Esophagus muscularis mucosa (tissue), 4 donors: ENCODE measurements at places on chromosomes 12 and 14.
A peak's percentile ranks its signal among the peaks of the same experiment; 100 is the strongest.

DNA sequence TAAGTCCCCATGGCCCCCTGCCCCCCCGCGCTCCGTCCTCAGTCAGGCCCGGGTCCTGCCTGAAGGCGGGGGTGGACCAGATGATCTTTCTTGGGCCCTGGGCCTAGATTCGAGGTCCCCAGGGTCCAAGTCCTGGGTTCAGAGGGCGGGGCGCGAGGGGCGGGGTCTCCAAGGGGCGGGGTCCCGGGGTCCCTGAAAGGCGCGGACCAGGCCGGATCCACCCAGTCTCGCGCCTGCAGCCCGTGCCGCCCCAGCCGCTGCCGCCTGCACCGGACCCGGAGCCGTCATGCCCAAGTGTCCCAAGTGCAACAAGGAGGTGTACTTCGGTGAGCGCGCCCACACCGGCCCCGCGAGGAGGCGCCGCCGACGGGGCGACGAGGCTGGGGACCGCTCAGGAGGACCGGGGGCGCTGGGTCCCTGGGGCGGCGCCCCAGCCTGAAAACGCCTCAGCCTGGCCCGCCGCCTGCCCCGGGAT, 325 bp downstream of the CRIP1 start:
- H3K4me3 ChIP-seq, result peak overlapping the region; percentile 75
- H3K27me3 ChIP-seq, result no peaks in the 10 kb centered on the region
- H3K4me1 ChIP-seq, result peaks cover 92% of the 10 kb centered on the region
- H3K27ac ChIP-seq, result peak overlapping the region; percentile 93
- no peaks in the 10 kb centered on the region for H3K36me3 ChIP-seq
- DNase-seq, result no peak

- H3K4me3 ChIP-seq, result no peak overlapping the region
- H3K27ac ChIP-seq, result no peak overlapping the region
- no peaks in the 10 kb centered on the region for H3K36me3 ChIP-seq
These were observed 10.6 kb upstream of the MAP4K5 start for GRCh38 chr14:50542941-50543418.

- H3K36me3 ChIP-seq, result no peaks in the 10 kb centered on the region
- H3K4me3 ChIP-seq, result no peak overlapping the region
- no peaks in the 10 kb centered on the region for H3K4me1 ChIP-seq
- no peaks in the 10 kb centered on the region for H3K27me3 ChIP-seq
- no peak overlapping the region for H3K27ac ChIP-seq
These were observed 9.5 kb upstream of the LUM start for GRCh38 chr12:91120781-91121180.

DNA sequence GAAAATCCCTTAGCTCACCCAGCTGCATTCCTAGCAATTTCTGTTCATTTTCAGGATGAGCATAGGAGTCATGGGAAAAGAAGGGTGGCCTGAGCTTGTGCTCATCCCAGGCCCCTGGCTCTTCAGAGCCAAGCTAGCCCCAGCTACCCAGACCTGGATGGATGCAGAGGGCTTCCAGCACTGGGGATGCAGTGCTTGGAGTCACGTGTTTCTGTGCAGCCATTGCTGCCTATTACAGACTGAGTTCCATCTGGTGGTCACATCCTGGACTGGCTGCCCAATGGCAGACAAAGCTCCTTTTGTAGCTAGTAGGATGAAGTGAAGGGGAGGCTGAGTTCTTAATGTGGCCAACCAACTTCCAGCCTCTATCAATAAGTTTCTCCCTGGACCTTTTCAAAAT, 54.2 kb upstream of the JDP2 start:
- H3K27ac ChIP-seq, result no peak overlapping the region
- no peaks in the 10 kb centered on the region for H3K36me3 ChIP-seq
- peaks cover 4% of the 10 kb centered on the region for H3K4me1 ChIP-seq
- DNase-seq, result peak; percentile 62
- H3K27me3 ChIP-seq, result no peaks in the 10 kb centered on the region
- no peak overlapping the region for H3K4me3 ChIP-seq

DNA sequence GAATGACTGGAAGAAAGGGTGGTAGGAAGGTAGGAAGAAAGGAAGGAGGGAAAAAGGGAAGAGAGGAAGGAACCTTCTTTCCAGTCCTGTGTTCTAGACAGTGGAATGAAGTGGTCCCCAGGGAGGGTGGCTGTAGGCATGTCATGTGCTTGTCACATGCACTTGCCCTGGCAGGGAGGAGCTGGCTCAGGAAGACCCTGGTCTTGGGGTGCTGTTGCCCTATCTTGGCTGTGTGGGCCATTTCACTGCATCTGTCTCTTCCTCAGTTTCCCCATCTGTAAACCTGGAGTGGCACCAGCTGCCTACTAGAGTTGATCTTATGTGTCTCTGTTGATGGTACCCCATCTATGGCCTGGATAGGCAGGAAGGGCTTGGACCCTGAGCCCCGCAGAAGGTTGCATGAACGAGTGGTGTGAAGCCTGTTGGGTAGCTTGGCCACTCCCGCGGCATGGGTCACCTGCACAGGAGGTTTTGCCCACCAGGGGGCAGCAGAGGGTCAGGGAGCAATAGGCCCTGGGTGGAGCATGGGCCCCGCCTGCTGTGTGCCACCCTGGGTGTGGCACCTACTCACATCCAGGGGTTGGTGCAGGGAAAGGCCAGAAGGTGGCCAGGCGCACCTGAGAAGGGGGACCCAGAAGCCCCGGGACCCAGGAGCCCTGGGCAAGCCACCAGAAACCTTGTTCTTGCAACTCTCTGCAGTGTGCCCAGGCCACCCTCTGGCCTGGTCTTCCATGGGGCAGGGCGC, 25.1 kb downstream of the MEG3 start:
- H3K27ac ChIP-seq, result no peak overlapping the region
- no peak for DNase-seq
- H3K36me3 ChIP-seq, result no peaks in the 10 kb centered on the region
- H3K4me1 ChIP-seq, result no peaks in the 10 kb centered on the region

- no peaks in the 10 kb centered on the region for H3K36me3 ChIP-seq
- no peak for DNase-seq
- no peak overlapping the region for H3K27ac ChIP-seq
- no peak overlapping the region for H3K4me3 ChIP-seq
- no peaks in the 10 kb centered on the region for H3K27me3 ChIP-seq
- H3K4me1 ChIP-seq, result no peaks in the 10 kb centered on the region
These were observed 16.7 kb upstream of the CD163L1 start for GRCh38 chr12:7460375-7461259.

DNA sequence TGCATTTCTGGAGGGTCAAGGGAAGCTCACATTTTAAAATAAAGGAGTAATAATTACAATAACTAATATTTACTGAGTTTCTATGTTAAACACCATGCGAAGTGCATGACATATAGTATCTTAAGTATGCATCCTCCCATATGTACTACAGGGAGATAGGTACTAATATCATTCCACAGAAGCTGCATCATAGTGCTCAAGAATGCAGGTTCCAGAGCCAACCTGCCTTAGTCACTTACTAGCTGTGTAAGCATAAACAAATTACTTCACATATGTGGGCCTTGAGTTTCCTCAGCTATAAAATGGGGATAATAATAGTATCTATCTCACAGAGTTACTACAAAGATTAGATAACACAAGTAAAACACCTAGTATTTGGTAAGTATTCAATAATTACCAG, 18.3 kb downstream of the ARMH4 start:
- peaks cover 7% of the 10 kb centered on the region for H3K4me1 ChIP-seq
- DNase-seq, result no peak
- H3K36me3 ChIP-seq, result no peaks in the 10 kb centered on the region
- H3K27ac ChIP-seq, result no peak overlapping the region

DNA sequence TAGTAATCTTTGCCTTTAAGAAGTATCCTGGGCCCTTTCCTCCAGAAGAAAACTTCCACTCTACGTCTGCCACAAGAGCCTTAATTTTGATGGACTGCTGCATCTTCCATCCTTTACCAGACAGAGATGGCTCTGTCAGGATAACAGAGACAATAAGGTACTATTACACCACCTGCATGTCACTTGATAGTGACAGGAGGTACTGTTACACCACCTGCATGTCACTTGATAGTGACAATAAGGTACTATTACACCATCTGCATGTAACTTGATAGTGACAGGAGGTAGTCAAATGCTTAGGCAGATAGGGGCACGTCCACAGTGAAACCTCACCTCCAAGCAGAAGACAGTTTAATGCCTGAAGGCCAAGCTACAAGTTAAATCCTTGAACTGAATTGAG, 13.9 kb downstream of the OR6C74 start:
- no peak for DNase-seq
- H3K27ac ChIP-seq, result no peak overlapping the region
- no peaks in the 10 kb centered on the region for H3K4me1 ChIP-seq

DNA sequence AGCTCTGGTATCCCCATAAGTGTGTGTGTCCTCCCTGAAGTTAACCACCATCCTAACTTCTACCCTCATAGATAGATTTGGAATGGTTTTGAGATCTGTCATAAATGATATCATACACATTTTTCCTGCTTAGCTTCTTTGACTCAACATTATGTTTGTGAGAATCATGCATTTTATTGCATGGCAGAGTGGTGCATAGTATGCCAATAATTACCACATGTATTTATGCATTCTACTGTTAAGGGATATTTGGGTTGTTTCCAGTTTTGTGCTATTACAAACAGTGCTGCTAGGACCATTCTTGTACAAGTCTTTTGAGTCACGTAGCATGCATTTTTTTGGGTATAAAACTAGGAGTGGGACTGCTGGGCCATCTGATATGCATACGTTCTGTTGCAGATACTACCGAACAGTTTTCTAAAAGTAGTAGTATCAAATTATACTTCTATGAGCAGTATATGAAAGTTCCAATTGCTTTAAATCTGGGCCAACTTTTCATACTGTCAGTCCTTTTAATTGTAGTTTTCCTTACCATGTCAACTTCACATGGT, 13.4 kb downstream of the GRIP1 start:
- H3K4me1 ChIP-seq, result peaks cover 13% of the 10 kb centered on the region
- no peak for DNase-seq
- H3K27ac ChIP-seq, result no peak overlapping the region
- H3K4me3 ChIP-seq, result no peak overlapping the region
- H3K36me3 ChIP-seq, result no peaks in the 10 kb centered on the region
- H3K27me3 ChIP-seq, result no peaks in the 10 kb centered on the region

DNA sequence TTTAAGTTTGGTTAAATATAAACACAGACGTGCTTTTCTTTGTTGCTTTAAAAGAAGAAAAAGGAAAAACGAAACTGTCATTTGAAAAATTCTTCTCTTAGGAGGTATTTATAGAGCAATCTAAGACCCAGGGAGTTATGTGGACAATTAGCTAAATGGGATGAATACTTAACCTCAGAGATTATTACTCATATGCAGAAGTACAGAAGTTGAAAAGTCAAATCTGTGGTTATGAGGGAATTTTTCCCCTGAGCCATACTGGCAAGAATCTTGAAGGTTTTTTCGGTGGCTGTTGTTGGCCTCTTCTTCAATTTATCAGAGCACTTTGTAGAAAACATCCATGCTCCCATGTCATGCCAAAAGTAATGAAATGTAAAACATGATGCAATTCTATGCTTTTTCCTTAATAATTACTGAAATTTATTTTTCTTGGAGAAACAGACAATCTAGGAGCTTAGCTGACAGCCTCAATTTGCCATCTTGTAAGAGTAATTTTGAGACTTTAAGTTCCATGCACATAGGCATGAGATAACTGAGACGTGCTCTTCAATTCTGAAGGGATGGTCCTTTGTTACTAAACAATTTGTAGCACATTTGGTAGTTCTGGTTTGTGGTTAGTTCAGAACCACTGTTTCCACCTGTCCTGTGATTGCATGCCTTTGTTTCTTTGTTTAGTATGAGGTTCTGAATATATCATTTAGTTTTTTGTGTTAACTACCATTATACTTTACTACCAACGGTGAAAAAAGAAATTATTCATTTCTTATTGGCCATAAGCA, 126.6 kb downstream of the BCAT1 start:
- H3K4me1 ChIP-seq, result no peaks in the 10 kb centered on the region
- H3K36me3 ChIP-seq, result no peaks in the 10 kb centered on the region
- no peak overlapping the region for H3K27ac ChIP-seq
- no peak for DNase-seq
- H3K4me3 ChIP-seq, result no peak overlapping the region
